ENCODE measurements at places on chromosomes 4 and X.
A peak's percentile ranks its signal among the peaks of the same experiment; 100 is the strongest.

DNA sequence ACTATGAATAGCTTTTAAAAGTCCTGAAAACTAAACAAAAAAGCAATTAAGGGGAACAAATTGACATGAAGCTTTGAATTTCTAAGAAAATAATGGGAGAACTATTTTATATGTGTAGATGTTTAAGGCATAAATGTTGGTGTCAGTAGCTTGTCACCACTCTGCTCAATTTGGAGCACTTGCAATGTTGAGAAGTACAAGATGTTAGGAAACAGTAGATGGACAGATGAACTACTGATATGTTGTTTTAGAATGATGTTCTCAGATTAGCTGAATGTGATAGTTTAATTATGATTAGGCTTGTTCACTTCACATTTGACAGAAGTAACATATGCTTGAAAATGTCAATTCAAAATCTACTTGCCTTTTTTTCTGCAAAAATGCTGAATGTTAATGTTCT, 525.7 kb upstream of the IGFBP7 start:
- no peak for DNase-seq

DNA sequence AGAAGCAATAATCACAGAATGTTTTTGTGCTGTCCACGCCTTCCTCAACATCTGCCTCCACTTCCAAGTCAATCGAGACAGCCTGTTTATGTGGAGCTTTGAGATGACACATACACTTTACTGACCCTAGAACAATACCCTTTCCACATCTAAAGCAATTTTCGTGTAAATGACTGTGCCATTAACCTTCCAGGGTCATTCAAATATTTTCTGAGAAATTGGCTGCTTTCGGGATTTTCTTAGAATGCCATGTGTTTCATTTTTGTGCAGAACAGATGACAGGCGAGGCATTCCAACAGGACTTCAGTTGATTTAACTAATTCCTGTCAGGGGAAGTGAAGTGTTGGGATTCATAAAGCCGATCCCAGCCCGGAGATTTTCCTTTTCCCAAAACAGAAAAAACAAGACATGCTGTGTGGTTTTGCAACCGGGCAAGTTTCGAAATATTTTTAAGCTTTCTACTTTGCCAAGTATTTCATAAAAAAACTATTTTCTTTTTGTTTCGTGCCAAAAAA, 73.9 kb downstream of the SORBS2 start:
- DNase-seq = no peak

DNA sequence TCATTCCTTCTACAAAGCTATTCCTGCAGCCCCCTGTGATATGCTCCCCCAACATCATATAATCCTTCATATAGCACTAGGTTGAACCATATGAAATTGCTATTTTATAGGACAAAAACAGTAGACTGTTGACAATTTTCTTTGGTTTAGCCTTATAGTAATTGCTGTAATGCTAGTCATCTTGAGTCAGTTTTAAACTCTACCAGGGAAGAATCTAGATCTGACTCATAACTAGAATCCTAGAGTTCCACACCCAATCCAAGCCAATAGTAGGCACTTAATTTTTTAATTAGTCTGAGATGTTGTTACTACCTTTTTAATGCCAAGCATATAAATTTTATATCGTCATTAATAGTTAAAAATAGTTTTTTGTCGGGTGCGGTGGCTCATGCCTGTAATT, 136.8 kb downstream of the CHRNA9 start:
- DNase-seq = no peak

GRCh38 chrX:106906361-106906760, 3.2 kb upstream of the RIPPLY1 start:
- no peak for DNase-seq

- DNase-seq = no peak
Observed at GRCh38 chr4:31530555-31530954, 810.4 kb downstream of the PCDH7 start.

DNA sequence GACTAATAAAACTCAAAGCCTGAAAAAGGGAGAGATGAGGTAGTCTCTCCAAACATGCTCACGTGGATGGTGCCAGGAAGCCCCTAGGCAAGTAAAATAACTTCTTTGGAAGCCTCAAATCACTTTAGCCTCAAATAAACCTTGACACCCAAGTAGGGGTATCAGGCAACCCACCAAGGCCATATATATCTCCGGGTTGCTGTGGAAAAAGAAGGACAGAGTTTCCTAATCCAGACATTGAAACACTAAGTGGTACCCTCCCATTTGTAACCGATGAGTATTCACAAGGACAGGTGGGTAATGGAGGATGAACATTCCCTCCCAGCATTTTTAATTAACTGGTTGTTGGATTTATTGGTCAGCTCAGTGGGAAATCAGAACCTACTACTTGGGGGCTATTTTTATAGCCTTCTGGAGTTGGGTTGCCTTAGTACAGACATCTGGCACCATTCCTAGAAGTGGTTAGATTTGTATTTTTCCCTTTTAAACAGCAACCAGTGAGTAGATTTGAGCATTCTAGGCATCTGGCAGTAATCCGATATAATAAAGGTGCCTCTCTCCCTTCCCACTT, 87.7 kb downstream of the GPC3 start:
- DNase-seq = no peak

DNA sequence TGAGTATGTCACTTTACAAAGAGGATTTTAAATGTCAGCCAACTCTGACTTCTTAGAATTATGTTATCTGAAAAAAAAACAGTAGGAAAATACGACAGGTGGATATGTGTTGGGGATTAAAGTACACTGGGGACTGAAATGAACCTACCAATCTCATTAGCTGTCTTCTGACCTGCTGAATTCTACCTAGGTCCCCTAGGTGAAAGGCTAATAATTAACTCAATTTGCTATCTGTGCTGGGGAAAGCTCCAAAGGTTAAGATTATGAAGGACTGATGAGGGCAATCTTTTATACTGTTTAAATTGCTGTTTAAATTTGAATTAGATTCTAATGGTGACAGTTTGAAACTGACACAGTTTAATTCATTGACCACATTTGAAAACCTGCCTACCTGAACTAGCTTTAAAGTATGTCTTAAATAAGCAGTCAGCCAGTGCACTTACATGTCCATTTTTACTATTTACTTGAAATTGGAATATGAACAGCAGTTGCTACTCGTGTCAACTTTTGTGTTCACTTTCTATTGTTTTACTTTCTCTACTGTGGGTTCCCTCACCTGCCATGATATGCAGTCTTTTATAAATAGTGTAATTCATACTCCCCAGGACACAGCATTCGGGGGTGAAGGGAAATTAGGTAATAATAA, 977.3 kb downstream of the C4orf33 start:
- DNase-seq = no peak

- no peak for DNase-seq
Observed at GRCh38 chr4:77852892-77853495, 9.6 kb upstream of the MRPL1 start.

DNA sequence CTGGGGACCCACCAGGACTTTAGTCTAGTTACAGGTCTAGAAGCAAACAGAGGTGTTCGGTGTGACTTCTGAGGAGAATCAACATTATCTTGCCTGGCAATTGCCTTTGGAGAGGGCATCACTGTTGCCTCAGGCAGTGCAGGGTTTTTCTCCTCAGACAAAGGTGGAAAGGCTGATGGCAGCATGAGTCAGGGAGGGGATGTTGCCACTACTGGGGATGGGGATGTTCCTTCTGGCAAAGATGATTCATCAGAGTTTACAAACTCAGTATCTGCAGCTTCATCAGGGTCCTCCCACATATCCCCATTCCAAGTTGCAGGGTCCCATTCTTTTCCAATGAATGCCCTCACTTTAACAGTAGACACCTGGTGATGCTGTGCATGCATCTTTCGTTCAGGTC, 91.3 kb upstream of the GALNTL6 start:
- no peak for DNase-seq

DNA sequence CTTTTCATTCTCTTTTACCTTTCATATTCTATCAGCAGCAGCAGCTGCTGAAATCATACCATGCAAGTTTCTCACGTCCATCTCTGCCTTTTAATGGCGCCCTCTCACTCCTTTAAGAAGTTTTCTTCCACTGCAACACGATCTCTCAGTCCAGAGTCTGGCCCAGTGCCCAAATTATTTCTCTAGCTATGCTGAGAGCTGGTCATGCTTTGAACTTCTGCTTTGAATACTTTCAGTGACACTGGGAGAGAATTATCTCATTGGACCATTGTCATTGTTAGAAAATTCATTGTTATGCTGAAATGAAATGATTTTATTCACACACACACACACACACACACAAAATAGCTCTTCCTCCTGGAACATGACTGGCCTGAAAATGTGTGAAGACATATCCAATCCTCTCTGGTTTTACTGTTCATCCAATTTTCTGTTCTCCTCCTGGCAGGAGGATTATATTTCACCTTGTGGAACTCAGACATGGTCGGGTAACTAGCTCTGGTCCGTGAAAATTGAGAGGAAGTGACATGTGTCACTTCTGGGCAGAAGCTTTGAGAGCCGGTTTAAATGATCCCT, 1.3 kb upstream of the PDHA1 start:
- no peak for DNase-seq

GRCh38 chr4:125464146-125464545, 149.4 kb downstream of the FAT4 start:
- DNase-seq = no peak

GRCh38 chr4:62912531-62912930, 1496.7 kb downstream of the TECRL start:
- no peak for DNase-seq

GRCh38 chr4:121923306-121923705, 28.6 kb downstream of the TRPC3 start:
- no peak for DNase-seq

GRCh38 chrX:48789366-48790220, 3.2 kb downstream of the GATA1 start:
- no peak for DNase-seq

DNA sequence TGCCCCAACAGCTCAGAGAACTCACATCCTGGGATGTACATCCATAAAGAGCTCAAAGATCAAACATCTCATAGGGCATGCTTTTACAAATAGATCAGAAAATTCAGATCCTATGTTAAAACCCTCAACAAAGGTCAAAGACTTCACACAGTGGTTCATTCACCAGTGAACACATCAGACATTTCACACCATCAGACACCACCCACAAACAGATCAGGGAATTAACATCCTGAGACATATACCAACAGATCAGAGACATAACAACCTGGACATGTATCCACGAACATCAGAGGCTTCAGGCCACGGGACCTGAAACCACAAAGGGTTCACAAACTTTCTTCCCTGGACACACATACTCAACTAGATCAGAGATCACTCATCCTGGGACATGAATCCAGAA, 23.4 kb downstream of the SUV39H1 start:
- DNase-seq = no peak

- no peak for DNase-seq
Observed at GRCh38 chr4:140138428-140138827, 15.6 kb downstream of the MAML3 start.

DNA sequence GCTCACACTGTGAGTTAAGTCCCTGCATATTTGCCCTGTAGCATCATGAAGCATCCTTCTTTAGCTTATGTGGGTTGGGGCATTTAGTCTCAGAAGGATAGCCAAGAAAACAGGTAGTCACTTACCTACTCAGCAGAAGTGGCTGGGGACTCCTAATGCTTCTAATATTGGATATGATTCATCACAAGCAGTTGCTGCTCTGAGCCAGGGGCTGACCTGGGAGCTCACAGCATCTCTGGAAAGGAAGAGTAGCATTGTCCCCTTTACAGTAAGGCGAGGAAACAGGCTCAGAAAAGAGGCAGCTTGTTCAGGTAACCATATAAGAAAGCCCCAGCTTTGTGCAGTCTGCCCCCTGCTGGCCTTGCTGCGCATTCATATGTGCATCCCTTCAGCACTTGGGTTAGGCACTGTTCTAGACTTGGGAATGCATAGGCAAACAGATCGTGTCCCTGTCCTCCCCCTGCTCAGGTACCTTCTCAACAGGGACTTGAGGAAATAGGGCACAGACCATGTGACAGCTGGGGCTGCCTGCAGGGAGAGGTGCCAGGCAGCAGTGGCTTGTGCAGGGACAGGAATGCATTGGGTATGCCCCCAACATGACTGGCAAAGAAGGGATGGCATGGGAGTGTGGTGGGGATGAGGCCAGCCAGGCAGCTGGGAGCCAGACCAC, 35.7 kb upstream of the TBC1D14 start:
- peak; percentile 39 for DNase-seq

- no peak for DNase-seq
Observed at GRCh38 chr4:40948014-40948413, 198.3 kb downstream of the NSUN7 start.

DNA sequence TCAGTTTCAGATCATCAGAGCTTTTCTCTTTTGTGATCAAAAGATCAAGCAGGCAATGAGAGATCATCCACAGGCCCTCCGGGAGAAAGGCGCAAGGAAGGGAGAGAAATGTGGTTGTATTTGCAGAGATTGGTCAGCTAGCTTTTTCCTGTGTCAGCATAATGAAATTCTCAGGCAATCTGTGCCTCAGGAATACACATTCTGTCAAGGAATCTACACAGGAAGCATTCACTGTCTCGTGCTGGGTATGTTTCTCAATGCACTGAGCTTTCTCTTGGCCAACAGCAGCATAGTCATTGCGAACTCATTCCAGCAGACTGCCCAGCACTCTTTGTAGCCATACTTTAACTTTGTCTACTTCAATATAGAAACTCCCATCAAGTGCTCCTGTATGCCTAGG, 413.7 kb downstream of the PPP3CA start:
- no peak for DNase-seq

GRCh38 chrX:40291553-40291952, 193.8 kb upstream of the BCOR start:
- DNase-seq = no peak
